ENCODE measurements at places on chromosomes 2 and 18. TPM values are rescaled to one million over a fixed set of nuclear protein-coding genes. Genes with fewer than 3 reads are reported as not detected.
A peak's percentile ranks its signal among the peaks of the same experiment; 100 is the strongest.

The CNDP1 gene
- 0.64 TPM for polyA plus RNA-seq

- DNase-seq = no peak
These were observed 263.6 kb downstream of the RNF144A start for GRCh38 chr2:7180638-7181370.

The CPLX4 gene
- polyA plus RNA-seq = 0.05 TPM

DNA sequence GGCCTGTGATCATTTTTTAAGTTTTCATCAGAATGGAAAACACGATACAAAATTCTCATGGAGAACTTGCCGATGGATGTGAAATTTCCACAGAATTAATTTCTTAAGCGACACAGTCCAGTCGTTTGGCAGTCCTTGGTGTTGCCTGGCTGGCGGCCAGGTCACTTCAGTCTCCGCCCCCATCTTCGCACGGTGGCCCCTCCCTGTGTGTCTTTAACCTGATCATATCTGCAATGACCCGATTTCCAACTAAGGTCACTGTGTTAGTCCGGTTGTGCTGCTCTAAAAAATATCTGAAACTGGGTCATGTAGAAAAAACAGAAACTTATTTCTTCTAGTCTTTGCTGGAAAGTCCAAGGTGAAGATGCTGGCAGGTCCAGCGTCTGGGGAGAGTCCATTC lies 44.5 kb upstream of the COPS8 start:
- DNase-seq = no peak

GRCh38 chr2:207504513-207505170 lies 25.1 kb upstream of the CREB1 start:
- DNase-seq = no peak

DNA sequence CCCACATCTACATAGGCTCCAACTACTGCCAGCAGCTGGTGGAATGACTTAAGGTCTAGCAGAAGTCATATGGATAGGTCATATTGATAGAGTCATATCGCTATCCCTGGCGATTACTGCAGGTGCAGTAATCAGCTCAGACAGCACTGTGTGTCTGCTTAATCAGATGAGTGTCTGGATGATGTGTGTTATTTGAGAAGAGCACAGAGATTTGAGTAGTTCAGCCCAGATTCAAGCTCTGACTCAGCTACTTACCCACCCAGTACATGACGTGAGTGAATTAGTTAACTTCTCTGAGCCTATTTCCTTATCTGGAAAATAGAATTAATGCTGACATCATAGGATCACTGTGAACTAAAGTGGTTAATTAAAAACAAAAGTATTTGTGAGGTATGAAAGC lies 78.9 kb downstream of the EHD3 start:
- no peak for DNase-seq

The EFR3B gene
- polyA plus RNA-seq = 0.18 TPM

- DNase-seq = peak; percentile 56
These were observed 37.3 kb downstream of the CYRIA start for GRCh38 chr2:16628314-16628713.

DNA sequence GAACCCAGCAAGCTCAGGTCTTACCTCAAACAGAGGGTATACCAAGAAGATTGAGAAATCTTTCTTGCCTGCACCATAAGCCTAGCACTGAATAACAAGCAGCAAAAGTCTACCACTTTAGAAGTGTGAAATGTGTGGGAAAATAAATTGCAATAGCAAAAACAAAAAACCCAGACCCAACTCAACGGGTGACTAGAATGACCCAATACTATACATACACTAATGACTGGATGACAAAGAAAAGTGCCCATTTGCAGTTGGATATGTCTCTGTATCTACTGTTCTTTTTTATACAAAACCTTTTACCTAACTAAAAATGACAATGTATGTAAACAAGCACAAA lies 950.6 kb downstream of the TRIB2 start:
- DNase-seq = no peak

The BCL2 gene
- 11.7 TPM for polyA plus RNA-seq

DNA sequence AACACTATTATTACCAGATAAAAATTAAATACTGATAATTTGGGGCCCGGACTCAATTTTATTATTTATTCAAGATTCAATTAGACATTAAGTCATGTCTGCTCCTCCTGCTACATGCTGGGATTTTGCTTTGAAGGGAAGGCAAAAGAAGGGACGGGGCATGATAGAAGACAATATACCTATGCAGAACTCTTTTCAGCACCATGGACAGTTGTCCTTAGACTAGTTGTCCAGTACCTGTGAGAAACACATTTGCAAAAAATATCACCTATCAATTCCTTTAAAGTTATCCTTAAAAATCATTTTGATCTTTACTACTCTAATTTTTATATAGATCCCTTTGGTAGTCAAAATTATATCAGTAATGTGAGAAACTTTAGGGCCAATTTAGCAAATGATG lies 100.2 kb upstream of the SULT1C3 start:
- DNase-seq = peak; percentile 13
